ENCODE measurements at places on chromosomes 1 and 21.

GRCh38 chr1:153832293-153832692 is 57.1 kb downstream of the SLC27A3 start:
- ATAC-seq = no peak

GRCh38 chr1:70528590-70529333 is 117.7 kb downstream of the CTH start:
- peak; percentile 62 for ATAC-seq

- no peak for ATAC-seq
Observed at GRCh38 chr1:228280106-228280901, 72.5 kb downstream of the OBSCN start.

DNA sequence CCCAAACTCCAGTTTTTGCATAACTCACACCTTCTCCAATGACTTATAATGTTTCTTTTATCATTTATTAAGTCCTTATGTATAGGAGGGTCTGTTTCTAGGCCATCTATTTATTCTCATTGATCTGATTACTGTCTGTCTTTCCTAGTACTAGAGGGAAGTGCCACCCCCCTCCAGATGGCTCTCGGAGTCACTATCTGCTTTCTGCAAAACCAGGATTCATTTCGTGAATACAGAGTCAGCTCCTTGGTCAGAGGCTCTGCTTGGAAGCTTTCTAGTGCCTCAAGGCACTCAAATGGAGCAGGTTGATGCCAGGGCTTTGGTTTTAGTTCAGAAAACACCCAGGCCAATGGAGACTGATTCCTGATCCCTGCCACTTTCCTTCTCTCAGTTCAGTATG is 102.3 kb upstream of the CD34 start:
- no peak for ATAC-seq

GRCh38 chr1:18093193-18093592 is 14.4 kb upstream of the IGSF21 start:
- no peak for ATAC-seq

DNA sequence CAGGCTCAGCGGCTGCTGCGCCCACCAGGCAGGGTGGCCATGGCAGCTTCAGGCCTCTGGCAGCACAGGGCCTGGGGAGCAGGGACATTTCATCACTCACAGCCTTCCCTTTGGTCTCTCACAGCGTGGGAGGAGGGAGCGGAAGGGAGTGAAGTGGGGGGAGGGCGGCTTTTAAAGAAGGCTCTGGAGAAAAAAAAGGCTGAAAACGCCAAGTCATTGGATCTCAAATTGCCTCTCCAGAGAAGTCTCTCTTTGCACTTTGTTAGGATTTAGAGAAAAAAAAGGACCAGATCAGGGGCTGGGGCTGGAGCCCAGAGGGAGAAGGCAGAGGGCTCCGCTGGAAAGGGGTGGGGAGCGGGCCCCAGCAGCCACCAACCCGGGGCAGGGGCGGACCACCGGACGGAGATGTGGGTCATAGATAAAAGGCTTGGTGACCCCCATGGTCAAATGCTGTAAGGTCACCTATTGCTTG is 209.9 kb downstream of the GRIK3 start:
- no peak for ATAC-seq

- ATAC-seq = no peak
Observed at GRCh38 chr1:16021681-16022080, at the start of gene CLCNKA. Gene CLCNKA, plus strand, starts transcription at chr1:16022036. Its CDS starts 584 bp downstream, at chr1:16022620.

DNA sequence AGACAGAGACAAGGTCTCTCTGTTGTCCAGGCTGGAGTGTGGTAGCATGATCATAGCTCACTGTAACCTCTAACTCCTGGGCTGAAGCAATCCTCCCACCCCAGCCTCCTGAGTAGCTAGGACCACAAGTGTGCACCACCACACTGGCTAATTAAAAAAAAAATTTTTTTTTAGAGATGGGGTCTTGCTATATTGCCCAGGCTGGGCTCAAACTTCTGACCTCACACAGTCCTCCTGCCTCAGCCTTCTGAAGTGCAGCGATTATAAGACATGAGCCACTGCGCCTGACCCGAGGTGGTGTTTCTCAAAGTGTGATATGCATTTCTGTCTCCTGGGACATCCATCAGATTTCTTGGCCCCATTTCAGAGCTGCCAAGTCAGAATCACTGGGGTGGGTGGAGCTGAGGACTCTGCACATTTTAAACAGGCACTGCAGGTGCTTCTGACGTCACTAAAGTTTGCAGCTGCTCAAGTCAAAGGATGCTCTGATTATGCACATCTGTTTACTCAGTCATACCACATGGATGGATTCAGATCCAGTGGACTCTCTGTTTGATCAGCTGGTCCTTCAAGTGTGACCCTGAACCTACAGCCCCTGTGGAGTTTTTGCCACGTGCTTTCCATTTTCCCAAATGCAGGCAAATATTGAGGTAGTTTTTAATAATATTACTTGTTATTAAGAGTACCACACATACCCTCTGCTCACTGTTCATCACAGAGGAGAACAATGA is 21.4 kb downstream of the TGFB2 start:
- ATAC-seq = no peak

DNA sequence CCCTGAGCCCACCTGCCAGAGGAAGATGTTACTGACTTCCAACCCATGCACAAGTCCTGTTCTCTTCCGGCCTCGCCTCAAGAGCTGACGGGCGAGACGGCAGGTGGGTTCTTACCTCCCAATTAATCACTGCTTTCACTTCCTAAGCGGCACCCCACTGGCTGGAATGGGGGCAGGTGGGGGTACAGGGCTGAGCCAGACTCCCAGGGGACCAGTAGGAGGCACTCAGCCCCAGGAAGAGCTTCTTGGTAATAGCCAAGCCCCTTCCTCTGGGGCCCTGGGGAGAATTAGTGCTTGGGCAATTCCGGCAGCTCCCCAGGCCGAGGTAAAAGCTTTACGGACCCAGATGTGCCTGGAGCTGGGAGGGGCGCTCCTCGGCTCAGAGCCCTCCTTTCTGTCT is 9.7 kb downstream of the CNTN2 start:
- no peak for ATAC-seq

DNA sequence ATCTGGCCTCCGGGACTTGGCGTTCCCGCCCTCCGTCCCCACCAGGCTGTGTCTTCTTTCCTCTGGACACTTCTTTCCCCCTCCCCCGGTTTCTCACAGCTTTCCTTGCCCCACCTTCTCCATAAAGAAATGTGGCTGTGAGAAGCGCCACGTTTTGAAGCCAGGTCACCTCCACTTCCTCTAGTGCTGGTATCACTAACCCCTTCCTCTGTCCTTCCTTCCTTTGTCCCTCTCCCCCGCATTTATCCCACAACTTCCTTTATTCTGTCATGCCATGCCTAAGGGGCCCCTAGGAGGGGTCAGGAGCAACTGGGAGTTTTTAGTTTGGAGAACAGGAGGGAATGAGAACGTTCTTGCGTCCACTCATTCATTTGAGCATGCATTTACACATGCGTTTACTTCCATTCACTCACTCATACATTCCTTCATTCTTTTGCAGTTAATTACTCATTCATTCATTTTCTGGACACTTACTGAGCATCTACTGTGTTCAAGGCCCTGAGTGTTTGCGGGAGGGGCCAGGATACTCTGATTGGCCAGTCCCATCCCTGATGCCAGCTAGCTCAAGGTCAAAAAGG is 5.0 kb upstream of the ACOT11 start:
- ATAC-seq = no peak

DNA sequence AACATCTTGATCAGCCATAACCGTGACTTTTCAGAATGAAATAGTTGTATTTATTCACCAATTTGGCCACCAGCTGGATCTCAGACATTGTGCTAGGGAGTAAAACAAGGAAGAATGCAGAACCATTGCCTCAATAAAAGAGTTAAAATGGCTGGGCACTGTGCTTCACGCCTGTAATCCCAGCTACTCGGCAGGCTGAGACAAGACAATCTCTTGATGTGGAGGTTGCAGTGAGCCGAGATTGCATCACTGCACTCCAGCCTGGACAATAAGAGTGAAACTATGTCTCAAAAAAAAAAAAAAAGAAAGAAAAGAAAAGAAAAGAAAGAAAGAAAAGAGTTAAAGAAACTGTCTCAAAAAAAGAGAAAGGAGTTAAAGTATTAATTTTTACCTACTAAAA is 199.5 kb downstream of the TPR start:
- ATAC-seq = no peak

DNA sequence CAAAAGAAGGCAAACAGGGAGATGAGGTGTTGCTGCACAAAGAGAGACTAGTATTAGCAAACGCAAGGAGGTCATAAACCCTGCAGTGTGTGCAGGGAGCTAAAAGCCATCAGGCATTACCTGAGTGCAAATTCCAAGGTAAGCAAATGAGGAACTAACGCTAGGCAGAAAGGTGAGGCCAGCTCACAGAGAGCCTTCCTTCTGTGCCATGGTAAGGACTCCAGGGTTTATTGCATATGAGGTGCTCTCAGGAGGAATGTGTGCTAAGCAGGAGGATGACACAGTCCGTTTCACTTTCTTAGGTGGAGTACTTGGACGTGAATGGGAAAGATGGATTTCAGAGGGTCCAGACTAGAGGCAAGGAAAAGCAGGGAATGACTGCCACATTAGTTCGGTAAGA is 44.6 kb upstream of the MYBPHL start:
- no peak for ATAC-seq

- no peak for ATAC-seq
Observed at GRCh38 chr1:163361123-163361934, 39.6 kb downstream of the NUF2 start.

DNA sequence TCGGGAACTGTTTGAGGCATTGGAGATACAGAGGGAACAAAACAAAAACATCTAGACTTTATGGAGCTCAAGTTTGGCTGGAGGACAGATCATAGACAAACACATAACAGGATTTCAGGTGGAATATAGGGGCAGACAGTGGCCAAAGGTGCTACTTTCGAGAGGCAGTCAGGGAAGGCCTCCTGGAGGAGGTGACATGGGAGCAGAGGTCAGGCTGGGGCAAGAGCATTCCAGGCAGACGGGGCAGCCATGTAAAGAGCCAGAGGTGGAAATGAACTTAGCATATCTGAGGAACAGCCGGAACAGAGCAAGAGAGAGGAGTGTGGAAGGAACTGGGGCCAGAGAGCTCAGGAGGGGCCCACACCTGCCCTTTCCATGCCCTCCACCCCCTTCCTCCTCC is 122.3 kb downstream of the DMRTB1 start:
- ATAC-seq = no peak

GRCh38 chr1:152347116-152347728 is 12.6 kb downstream of the FLG2 start:
- no peak for ATAC-seq

GRCh38 chr1:32362474-32363313 is at the start of the genes FAM229A and TSSK3:
Gene FAM229A, minus strand, starts transcription at chr1:32362485. Its CDS starts 394 bp downstream, at chr1:32362091.
Gene TSSK3, plus strand, starts transcription at chr1:32362539. Its CDS starts 163 bp downstream, at chr1:32362702.
- no peak for ATAC-seq
